ENCODE measurements at places on chromosomes 5 and 9.

- no peak for ATAC-seq
These were observed 326.1 kb downstream of the ASTN2 start for GRCh38 chr9:117088786-117089185.

GRCh38 chr5:61311836-61312808 is 19.9 kb upstream of the ZSWIM6 start:
- ATAC-seq, result peak; percentile 58

GRCh38 chr9:96500696-96501632 is 51.0 kb downstream of the HABP4 start:
- peak; percentile 16 for ATAC-seq

- ATAC-seq, result no peak
These were observed 156.2 kb upstream of the NR3C1 start for GRCh38 chr5:143559586-143560109.

DNA sequence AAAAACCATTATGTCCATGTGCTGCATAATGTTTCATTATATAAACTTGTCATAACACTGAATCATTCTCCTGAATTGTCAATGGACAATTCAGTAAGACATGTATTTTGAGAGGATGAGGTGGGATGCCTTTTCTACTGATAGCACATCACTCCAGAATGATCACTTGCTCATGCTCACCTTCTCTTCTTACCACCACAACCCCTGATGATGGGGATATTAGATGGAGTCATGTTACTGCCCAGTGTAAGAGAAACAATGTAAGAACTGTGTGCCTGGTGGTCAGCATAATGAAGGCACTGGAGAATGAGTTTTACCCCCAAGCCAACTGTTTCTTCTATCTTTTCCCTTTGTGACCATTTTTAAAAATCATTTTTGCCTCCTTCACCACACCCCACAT is 198.8 kb downstream of the ADAMTSL1 start:
- ATAC-seq, result no peak

DNA sequence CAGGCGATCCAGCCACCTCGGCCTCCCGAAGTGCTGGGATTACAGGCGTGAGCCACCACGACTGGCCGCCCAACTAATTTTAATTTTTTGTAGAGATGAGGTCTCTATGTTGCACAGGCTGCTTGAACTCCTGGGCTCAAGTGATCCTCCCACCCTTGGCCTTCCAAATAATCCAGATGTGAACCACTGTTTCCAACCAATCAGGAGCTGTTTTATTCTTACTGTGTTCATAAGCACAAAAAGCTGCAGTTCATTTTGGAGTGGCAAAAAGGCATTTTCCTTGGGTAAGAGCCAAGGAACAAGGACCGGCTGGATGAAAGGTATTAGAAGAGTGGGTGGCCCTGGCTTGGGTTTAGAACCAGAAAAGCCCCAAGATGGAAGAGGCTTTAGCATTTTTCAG is 5.2 kb upstream of the SLC27A4 start:
- no peak for ATAC-seq

GRCh38 chr5:96384353-96384752 is 48.7 kb downstream of the PCSK1 start:
- no peak for ATAC-seq

- peak; percentile 89 for ATAC-seq
These were observed 46.8 kb downstream of the NIPSNAP3B start for GRCh38 chr9:104810421-104811339.

DNA sequence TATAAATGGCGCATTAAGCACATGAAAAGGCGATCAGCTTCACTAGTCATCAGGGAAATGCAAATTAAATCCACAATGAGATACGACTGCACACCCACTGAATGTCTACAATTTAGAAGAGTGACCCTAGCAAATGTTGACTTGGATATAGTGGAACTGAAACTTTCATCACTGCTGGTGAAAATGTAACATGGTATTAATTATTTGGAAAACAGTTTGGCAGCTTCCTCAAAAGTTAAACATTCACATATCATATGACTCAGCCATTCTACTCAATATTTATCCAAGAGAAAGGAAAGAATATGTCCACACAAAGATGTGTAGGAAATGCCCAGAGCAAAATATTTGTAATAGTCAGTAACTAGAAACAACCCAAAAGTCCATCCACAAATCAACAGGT is 146.5 kb downstream of the LPAR1 start:
- peak; percentile 30 for ATAC-seq

DNA sequence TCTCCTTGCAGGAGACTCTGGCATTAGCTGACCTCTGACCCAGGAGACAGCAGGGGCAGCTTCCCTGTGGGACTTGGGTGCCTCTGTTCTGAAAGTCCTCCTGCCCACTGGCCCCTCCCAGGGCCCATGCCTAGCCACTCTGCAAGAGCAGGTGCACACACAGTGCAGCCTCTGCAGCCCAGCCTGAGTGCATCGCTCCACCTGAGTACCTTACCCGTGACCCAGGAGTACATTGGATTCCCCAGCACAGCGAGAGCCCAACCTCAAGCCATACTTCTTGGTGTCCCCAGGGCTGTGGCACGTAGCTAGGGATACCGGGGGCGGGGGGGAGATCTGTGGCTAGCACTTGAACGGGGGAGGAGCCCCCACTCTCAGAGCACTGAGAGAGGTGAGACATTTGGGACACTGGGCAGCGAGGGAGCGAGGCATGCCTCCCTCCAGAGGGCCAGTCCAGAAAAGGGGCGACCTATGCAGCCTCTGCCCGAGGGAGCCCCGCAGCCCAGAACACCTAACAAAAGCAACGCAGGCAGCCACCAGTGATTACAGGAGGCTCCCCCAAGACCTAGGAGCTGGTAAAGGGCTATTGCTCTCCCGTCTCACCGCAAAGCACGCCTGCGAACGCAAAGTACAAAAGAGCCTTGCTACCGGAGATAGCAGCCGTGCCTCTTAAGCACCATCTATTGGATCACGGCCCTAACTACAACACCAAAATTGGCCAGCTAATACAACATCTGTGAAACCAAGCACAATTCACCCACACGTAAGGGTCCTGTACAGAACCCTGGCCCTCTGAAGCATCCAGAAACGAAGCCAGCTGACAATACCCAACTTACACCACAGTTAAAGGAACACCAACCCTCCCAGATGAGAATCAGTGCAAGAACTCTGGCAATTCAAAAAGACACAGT is 826 bp upstream of the PRDM9 start:
- ATAC-seq, result no peak

- ATAC-seq, result no peak
These were observed 484.3 kb downstream of the BNC2 start for GRCh38 chr9:16386007-16386826.

GRCh38 chr5:95697781-95698681 is 15.2 kb upstream of the SPATA9 start:
- ATAC-seq, result no peak

GRCh38 chr5:56190497-56190896 is 42.6 kb downstream of the ANKRD55 start:
- no peak for ATAC-seq

GRCh38 chr5:65035211-65036206 is 266.8 kb downstream of the CWC27 start:
- ATAC-seq, result peak; percentile 96

DNA sequence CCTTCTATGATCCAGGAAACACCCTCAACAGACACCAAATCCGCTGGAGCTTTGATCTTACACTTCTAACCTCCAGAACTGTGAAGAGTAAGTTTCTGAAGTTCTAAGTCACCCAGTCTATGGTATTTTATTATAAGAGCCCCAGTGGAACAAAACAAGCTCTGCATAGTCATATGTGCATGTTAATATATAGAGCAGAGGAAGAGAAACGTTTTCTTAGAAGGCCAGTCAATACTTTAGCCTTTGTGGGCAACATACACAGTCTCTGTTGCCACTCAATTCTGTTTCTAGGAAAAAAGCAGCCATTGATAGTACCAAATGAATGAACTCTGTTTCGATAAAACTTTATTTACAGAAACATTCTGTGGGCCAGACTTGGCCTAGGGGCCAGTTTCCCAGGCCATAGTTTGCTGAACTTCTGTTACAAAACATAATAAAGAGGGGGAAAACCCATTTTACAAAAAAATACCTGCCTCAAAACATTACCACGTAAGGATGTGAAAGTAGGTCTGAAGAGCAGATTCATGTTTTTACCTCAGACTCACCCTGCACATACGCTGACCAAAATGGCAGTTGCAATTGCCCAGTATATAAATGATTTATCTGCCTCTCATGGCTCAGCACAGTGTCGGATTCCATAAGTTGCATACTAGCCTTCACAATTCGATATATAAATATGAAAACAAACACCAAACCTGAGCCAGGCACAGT is 350.5 kb downstream of the SLIT3 start:
- no peak for ATAC-seq

GRCh38 chr5:180334176-180334575 is 19.0 kb downstream of the GFPT2 start:
- ATAC-seq, result no peak

- ATAC-seq, result no peak
These were observed 100.8 kb downstream of the CTNND2 start for GRCh38 chr5:11803436-11803835.

DNA sequence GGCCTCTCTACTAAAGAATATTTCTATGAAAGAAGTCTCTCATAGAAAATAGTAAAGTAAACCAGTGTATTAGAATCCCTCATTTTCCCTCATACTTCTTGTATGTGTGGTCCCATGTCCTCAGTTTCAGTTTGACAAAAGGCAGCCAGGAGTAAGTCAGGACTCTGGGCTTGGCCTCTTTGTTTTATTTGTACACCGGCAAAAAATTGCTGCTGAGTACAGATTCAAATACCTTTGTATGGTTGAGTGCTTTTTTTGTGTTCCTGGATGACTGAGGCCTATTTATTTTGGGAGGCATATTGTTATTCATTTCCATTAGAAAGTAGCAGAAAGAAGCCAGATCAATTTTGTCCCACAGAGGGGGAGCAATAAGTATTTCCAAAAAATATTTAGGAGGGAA is 47.3 kb upstream of the CEP78 start:
- no peak for ATAC-seq

- ATAC-seq, result peak; percentile 42
These were observed 15.7 kb downstream of the BRD3OS start for GRCh38 chr9:134040781-134041648.

DNA sequence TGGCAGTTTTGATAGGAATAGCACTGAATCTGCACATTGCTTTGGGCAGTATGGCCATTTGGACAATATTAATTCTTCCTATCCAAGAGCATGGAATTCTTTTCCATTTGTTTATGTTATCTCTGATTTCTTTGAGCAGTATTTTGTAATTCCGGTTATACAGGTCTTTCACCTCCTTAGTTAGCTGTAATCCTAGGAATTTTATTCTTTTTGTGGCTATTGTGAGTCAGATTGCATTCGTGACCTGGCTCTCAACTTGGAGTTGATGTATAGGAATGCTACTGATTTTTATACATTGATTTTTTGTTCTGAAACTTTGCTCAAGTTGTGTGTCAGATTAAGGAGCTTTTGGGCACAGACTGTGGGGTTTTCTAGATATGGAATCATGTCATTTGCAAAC is 24.0 kb downstream of the TMEM161B start:
- ATAC-seq, result no peak

DNA sequence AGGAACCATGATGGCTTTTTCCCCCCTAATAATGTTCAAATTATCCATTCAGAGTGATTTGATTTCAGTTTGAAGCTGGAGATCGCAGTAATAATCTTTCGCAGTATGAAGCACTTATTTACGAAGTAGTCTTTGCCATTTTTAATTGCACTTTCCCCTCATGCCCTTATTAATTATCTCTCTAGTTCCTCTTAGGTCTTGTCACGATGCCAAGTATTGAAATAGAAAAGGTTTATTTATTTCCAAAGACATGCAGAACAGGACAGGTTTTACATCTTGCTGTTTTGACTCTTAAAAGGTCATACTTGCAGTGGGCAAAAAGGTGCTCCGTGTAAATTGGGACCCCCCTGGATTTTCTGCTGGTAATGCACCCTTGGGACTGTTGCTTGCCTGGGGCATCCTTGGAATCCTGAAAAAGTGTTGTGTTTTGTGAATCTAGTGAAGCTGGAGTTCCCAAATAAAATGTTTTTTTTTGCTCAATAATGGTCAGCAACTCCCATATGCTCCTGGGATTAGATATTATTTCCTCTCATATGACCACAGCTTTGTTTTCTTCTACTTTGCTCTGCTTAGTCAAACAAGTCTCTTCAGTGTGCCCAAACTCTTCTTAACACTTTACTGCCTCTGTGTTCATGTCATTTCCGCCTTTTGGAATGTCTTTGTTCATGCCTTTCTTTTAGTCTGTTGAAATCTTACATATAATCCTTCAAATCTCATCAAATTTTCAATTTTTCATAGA is 278.3 kb downstream of the TMEM38B start:
- ATAC-seq, result no peak

- no peak for ATAC-seq
These were observed 2.8 kb downstream of the FAM174A start for GRCh38 chr5:100537946-100538345.

DNA sequence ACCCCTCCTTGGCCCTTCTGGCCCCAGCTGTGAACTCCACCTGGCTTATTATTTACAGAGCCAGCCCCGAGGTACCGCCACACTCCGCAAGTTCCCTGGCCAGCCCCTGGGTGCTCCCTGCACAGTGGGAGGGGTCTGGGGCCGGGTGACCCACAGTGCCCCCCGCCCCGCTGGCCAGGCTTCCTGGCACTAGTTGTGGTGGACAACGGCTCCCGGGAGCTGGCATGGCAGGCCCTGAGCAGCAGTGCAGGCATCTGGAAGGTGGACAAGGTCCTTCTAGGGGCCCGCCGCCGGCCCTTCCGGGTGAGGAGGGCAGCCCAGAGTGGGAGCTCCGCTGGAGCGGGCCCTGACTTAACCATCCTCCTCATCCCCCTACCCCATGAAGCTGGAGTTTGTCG is 3.9 kb downstream of the MAMDC4 start:
- no peak for ATAC-seq

- no peak for ATAC-seq
These were observed 87.1 kb downstream of the PDZD2 start for GRCh38 chr5:31725996-31726395.

DNA sequence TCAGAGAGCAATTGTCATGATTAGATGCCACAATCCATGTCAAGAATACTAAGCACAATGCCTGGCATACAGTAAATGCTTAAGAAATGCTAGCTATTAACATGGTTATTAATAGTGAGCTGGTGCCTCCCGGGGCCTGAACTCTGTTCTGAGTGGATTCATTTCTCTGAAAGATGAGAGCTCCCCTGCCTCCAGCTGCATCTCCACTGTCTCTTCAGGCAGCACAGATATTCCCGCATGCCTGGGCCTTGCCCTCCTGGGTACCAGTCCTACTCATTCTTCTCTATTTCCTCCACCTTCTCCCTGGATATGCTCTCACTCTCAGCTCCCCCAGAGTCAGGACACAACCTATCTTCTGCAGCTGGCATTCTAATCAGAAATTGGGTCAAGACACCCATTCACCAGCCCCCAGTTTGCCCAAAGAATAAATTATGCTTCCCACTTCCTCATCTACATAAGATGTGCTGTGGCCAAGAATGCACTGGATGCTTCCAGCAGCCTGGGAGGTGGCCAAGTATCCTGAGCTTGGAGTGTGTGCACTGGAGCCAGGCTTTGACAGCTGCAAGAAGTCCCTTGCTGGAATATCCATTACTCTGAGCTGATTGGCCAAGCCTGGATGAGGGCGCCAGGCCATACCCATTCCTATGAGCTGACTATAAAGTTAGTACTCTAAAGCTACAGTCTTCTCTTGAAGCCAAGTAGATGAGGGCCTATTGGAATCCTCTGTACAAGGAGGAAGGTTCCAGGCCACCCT is 669.0 kb downstream of the ACTL7B start:
- peak; percentile 98 for ATAC-seq

GRCh38 chr9:131051592-131052517 is 42.9 kb downstream of the LAMC3 start:
- ATAC-seq, result no peak

GRCh38 chr5:179874136-179874535 is 15.5 kb upstream of the MRNIP start:
- no peak for ATAC-seq
